Activated naive CD8-positive, alpha-beta T cell treated with anti-CD3 and anti-CD28 coated beads, Interleukin-2, amount 10 ng/mL, durations not matched to agents 7 days and 5 days (primary cell): ENCODE measurements at places on chromosomes 7 and 10. TPM values are rescaled to one million over a fixed set of nuclear protein-coding genes. Genes with fewer than 3 reads are reported as not detected.

The FGFBP3 gene
- 2.9 TPM for total RNA-seq

The SPDYE8 gene
- not detected for total RNA-seq

The KIAA1549 gene
- 1.1 TPM for total RNA-seq

The NEBL gene
- not detected for total RNA-seq

The TWNK gene
- 11.0 TPM for total RNA-seq

The KMT2E gene
- total RNA-seq, result 145 TPM

The SSC4D gene
- total RNA-seq, result 0.34 TPM

The DNAJC30 gene
- 10.7 TPM for total RNA-seq

The CCDC146 gene
- 10.8 TPM for total RNA-seq

The NKX1-2 gene
- not detected for total RNA-seq

The SEC61G gene
- total RNA-seq, result 93.4 TPM

The NUP205 gene
- 84.8 TPM for total RNA-seq

The CHST15 gene
- total RNA-seq, result 0.28 TPM

The ADRB1 gene
- 0.91 TPM for total RNA-seq

The CEP55 gene
- total RNA-seq, result 50.7 TPM

The SKAP2 gene
- total RNA-seq, result 12.9 TPM

The CLDN15 gene
- 30.1 TPM for total RNA-seq

The LRRC4 gene
- total RNA-seq, result 0.11 TPM

The BAIAP2L1 gene
- 2.2 TPM for total RNA-seq

The ZDHHC6 gene
- total RNA-seq, result 51.8 TPM

The CLRN3 gene
- total RNA-seq, result not detected

The TMEM229A gene
- not detected for total RNA-seq

The MBL2 gene
- total RNA-seq, result not detected

The GDF2 gene
- not detected for total RNA-seq

The CUBN gene
- total RNA-seq, result 3.2 TPM

The HOXA6 gene
- total RNA-seq, result not detected

The TMEM270 gene
- not detected for total RNA-seq

The BTBD16 gene
- not detected for total RNA-seq

The BEND7 gene
- total RNA-seq, result not detected

The NPC1L1 gene
- total RNA-seq, result 0.11 TPM

The ZNF746 gene
- total RNA-seq, result 26.2 TPM

The ARHGAP22 gene
- 0.30 TPM for total RNA-seq

The HOXA2 gene
- not detected for total RNA-seq

The ARID5B gene
- 25.4 TPM for total RNA-seq

The PTPRN2 gene
- 4.5 TPM for total RNA-seq

The LRRC18 gene
- not detected for total RNA-seq

The HOXA11 gene
- total RNA-seq, result not detected

The CCL24 gene
- not detected for total RNA-seq

The PHKG1 gene
- 2.3 TPM for total RNA-seq
